ENCODE measurements at places on chromosomes 12 and 14. TPM values are rescaled to one million over a fixed set of nuclear protein-coding genes. Genes with fewer than 3 reads are reported as not detected.

FGF23 gene
- not detected for total RNA-seq

NPAS3 gene
- not detected for total RNA-seq

TMX1 gene
- 51.9 TPM for total RNA-seq

PTGER2 gene
- 10.3 TPM for total RNA-seq

ABHD12B gene
- not detected for total RNA-seq

NEDD8 gene
- 243 TPM for total RNA-seq

VWF gene
- 0.04 TPM for total RNA-seq

COCH gene
- 0.58 TPM for total RNA-seq

TMEM132D gene
- total RNA-seq, result not detected

ARMH4 gene
- total RNA-seq, result not detected

CYP46A1 gene
- total RNA-seq, result 0.16 TPM

SCN8A gene
- 0.73 TPM for total RNA-seq

KLRB1 gene
- total RNA-seq, result 6.8 TPM

IL23A gene
- 9.8 TPM for total RNA-seq

PZP gene
- total RNA-seq, result not detected

BCL7A gene
- total RNA-seq, result 0.82 TPM

LRRC9 gene
- not detected for total RNA-seq

CCDC59 gene
- 83.2 TPM for total RNA-seq

All from activated T-helper 17 cell treated with anti-CD3 and anti-CD28 coated beads, Interleukin-2, amount 50 U/mL, for 72 hours (primary cell).